NCI-H2081 (cell line): ENCODE measurements at places on chromosomes 16 and 17.

- DNase-seq: no peak
Measured at GRCh38 chr17:32998887-32999228, 7.2 kb downstream of the SPACA3 start.

DNA sequence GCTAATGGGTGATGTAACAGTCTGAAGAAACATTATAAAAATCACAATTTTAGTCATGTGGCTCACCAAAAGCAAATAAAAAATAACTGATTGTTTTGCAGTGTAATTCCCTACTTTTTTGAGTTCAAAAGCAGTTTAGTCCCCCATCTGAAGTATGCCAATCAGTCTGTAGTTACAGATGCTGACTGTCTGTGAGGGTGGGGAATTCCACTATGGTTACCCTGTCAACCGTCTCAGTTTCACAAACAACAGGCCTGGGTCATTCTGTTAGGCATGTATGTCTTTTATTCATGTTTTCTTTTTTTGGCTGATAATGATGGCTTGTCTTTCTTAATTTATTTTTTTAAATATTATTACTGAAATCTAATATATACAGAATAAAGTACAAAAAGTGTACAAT lies 69.3 kb downstream of the STXBP4 start:
- DNase-seq: no peak

- DNase-seq: no peak
Measured at GRCh38 chr17:58411408-58411894, 5.9 kb downstream of the RNF43 start.

- no peak for DNase-seq
Measured at GRCh38 chr16:60310846-60311445, 1576.8 kb upstream of the GOT2 start.

DNA sequence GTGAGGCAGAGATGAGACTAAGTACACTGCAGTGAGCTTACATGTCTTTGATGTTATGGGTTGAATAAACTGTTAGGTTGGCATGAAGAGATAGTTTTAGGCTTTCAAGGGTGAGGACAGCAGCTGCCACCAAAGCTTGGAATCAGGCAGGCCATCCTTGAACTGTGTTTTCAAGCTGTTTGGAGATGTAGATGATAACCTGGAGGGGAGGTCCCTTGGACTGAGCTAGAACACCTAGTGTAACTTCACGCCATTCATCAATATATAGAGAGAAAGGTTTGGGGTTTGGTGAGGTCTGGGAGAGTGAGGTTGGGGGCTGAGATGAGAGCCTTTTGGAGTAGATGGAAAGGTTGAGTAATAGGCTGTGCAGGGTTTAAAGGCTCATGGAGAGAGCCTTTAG lies 2447.0 kb downstream of the TP53TG3F start:
- DNase-seq: no peak

- DNase-seq: no peak
Measured at GRCh38 chr17:41652461-41652970, 28.1 kb upstream of the KRT17 start.

DNA sequence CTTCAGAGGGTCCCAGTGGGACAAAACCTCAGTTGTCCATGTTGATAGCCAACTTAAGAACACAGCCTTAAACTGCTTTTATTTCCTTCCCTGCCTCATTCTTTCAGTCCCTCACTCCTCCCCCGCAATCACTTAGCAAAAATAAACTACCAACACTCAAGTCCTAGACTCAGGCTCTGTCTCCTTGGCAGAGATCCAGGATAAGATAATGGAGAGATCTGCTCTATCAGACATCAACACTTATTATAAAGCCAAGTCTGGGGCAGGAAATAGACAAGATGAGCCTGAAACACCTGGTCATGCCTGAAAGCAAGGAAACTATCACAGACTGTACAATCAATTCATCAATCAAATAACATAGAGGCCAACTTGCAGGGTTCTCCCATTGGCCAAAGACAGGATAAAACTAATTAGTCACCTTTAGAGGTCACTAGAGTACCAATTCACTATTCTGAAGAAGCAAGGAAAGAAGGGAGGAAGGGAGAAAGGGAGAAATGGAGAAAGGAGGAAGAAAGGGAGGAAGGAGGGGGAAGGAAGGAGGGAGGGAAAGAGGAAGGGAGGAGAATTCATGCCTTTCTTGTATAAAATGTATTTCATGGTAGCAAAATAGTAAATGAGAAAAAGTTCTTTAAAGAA lies 15.7 kb downstream of the HYDIN start:
- no peak for DNase-seq

- DNase-seq: no peak
Measured at GRCh38 chr17:76940738-76941350, 72.6 kb downstream of the MGAT5B start.

DNA sequence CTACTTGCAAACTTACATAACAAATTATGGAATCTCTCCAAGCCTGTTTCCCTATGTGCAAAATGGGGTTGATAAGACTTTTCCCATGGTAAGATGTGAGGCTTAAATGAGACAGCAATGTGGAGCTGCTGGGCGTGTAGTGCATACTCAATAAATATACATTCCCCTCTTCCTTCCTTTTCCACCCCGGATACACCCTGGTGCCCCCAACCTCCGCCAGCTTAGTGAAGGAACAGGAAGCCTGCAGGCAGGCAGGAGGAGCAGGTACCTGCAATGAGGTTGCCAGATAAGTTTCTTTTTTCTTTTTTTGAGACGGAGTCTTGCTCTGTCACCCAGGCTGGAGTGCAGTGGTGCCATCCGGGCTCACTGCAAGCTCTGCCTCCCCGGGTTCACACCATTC lies 14.9 kb downstream of the C17orf50 start:
- DNase-seq: no peak

GRCh38 chr17:72187556-72187955 lies 66.7 kb downstream of the SOX9 start:
- peak; percentile 80 for DNase-seq

DNA sequence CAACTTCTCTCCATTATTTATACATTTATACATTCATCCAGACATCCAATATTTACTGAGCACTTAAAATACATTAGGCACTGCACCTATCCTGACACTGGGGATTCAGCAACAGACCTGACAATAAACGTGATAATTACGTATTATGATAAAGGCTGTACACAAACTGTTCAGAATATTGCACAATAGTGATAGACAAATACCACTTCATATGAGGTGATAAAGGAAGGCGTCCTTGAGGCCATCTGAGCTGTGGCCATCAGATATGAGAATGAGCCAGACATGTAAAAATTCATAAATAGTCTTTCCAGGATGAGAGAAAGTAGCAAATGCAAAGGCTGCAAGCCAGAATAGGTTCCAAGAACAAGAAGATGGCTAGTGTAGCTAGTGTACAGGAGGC lies 8.6 kb downstream of the USP32 start:
- DNase-seq: no peak

DNA sequence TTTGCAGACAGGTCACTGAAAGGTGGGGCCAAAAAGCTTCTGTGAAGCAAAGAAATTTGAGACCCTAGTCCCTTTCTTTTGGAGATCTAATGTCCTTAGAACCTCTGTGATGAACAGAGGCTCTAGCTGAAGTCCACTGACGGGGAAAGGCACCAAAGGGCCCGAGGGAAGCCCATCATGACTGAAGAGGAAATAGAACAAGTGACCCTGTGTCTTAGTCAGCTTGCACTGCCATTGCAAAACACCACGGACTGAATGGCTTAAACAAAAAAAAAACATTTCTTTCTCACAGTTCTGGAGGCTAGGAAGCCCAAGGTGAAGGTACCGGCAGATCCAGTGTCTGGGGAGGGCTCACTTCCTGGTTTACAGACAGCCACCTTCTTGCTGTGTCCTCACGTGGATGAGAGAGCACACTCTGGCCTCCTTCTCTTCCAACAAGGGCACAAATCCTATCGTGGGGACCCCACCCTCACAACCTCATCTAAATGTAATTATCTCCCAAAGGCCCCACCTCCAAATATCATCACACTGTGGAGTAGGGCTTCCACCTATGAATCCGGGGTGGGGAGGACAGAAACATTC lies 24.3 kb upstream of the ASGR2 start:
- no peak for DNase-seq

DNA sequence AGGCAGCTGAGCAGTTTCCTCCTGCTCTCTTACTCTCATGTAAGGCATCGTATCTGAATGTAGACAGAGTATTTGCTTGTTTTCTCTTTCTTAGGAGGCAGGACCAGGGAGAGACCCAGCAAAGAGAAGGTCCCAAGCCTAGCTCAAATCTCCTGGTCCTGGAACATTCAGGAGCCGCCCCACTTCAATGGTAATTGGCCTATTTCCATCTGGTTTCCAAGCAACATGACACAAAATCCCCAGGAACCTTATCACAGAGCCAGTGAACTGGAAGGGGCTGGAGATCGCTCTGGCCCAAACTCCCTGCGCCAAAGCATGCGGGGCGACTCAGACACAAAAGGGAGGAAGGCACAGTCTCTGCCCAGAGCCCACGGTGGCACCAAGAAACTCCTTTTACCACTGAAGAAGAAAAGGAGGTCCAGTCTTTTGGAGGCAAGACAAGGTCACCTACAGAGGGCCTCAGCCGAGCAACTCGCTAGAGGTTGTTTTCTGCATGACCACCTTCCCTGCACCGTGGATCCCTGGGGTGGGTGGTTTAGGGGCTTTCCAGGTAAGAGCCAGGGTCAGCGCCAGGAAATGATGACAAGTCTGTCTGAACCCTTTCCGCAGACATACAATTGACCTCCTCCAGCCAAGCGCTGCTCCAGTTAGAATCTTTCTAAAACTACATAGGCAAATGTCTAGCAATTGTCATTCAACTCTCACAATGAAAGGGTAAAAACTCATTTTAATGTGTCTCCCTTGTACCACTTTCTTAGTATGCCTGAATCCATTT lies 394.7 kb downstream of the SOX9 start:
- DNase-seq: peak; percentile 69

DNA sequence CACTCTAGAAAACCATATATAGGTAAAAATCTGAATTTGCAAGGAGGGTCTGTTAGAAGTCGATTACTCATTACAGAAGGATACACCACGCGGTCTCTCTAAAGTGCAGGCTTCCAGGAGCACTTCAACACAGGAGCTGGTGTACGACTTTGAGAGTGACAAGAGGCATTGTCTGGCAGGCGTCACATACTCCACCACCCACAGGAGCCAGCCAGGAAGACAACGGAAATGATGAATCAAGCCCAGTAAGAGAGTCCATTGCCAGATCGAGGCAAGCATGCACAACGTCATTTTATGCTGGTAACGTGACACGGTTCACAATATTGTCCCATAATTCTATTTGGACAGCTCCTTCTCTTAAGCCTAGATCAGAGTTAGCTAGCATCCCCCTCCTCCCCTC lies 15.0 kb upstream of the CACNG4 start:
- DNase-seq: no peak

- no peak for DNase-seq
Measured at GRCh38 chr17:50638606-50638965, 3.9 kb downstream of the ABCC3 start.

- no peak for DNase-seq
Measured at GRCh38 chr17:63173903-63174302, 207.9 kb downstream of the TANC2 start.

DNA sequence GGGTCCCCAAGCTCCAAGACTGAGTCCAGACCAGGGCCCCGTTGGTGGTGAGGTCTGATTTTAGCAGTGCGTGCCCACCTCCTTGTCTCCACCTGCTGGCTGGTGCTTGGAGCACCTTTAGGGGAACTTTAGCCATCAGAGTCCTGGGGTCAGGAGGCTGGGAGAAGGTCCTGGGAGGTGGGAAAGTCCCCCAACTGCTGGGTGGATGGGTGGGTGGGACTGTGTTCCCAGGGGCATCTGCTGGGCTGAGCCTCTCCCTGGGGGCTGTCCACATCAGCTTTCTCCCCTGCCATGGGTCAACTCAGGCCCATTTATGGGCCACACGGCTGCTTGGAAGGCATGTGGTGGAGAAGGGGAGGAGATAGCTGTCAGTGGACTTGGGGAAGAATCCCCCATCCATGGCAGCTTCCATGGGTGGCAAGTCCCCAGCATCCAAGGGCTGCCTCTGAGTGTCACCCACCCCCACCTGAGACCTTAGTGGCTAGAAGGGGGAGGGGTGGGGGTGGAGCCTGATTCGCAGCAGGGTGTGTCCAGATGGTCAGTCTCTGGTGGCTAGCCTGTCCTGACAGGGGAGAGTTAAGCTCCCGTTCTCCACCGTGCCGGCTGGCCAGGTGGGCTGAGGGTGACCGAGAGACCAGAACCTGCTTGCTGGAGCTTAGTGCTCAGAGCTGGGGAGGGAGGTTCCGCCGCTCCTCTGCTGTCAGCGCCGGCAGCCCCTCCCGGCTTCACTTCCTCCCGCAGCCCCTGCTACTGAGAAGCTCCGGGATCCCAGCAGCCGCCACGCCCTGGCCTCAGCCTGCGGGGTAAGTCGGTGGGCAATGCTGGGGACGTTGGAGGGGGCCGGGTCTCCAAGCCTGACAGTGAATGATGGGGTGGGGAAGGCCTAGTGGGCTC lies at the start of gene TRPV2:
Gene TRPV2 (plus strand): TSS at position 541 of the 894 bp plus-strand sequence. CDS start 2,098 bp downstream, outside the sequence.
- DNase-seq: no peak

DNA sequence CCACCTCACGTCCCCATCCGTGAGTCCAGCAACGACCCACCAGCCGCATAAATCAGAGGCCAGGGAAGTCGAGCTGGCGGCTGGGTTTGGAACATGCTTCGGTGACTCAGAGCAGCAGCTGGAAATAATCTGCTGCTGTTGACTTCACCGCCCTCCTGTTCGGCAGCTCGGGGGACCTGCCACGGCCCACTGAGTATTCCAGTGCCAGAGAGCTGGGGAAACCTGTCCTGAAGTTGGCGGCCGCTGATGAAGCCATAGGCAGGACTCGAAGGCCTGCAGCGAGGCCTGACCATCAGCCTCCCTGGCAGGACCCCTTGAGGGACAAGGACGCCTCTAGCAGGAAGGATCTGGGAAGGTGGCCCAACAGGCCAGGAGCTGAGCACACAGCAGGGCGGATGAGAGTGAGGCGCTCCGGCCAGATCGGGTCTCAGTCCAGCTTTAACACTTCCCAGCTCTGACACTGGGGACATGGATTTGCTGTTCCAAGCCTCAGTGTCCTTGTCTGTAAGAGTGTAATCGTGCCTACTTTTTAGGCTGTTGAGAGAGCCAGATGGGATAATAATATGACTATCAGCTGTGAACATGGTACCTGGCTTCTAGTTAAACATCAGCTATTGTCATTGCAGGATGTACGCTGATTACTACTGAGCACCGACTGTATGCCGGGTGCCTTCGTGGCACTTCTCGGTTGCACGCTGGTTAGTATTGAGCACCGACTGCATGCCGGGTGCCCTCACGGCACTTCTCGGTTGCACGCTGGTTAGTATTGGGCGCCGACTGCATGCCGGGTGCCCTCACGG lies 50.4 kb upstream of the CIBAR2 start:
- DNase-seq: no peak

- DNase-seq: no peak
Measured at GRCh38 chr16:50711862-50712559, 18.6 kb downstream of the NOD2 start.

- DNase-seq: no peak
Measured at GRCh38 chr17:39597372-39598046, 10.2 kb downstream of the NEUROD2 start.

GRCh38 chr17:3043737-3044365 lies 19.6 kb downstream of the OR1D5 start:
- no peak for DNase-seq

GRCh38 chr17:29150161-29150560 lies 30.0 kb downstream of the MYO18A start:
- DNase-seq: no peak

- no peak for DNase-seq
Measured at GRCh38 chr16:71698491-71698890, 26.0 kb downstream of the PHLPP2 start.

- DNase-seq: peak; percentile 15
Measured at GRCh38 chr16:57141822-57142631, 43.8 kb downstream of the PSME3IP1 start.
